Peyer's patch (tissue), 4 donors: ENCODE measurements at places on chromosomes 3 and 15.

DNA sequence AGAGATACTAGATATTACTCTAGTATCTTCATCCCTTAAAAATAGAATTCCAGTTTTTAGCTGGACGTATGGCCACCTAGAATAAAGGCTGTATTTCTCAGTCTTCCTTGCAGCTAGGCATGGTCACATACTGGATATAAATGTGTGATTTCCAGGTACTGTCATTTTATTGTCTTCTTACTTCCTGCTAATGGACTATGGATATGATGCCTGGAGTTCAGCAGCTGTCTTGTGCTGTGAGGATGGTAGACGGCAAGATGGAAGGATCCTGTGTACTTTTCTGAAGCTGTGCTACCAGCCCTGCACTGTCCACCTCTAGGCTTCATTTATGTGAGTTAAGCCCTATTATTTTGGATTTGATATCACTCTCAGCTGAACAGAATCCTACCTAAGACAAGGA lies 83.4 kb downstream of the EBLN2 start:
- H3K4me1 ChIP-seq = no peaks in the 10 kb centered on the region
- DNase-seq = no peak
- no peaks in the 10 kb centered on the region for H3K36me3 ChIP-seq

- H3K27me3 ChIP-seq = no peaks in the 10 kb centered on the region
- DNase-seq = no peak
- no peaks in the 10 kb centered on the region for H3K36me3 ChIP-seq
- no peak overlapping the region for H3K27ac ChIP-seq
- H3K4me3 ChIP-seq = no peak overlapping the region
- H3K4me1 ChIP-seq = no peaks in the 10 kb centered on the region
Observed at GRCh38 chr15:81168131-81168526, 28.6 kb upstream of the IL16 start.

DNA sequence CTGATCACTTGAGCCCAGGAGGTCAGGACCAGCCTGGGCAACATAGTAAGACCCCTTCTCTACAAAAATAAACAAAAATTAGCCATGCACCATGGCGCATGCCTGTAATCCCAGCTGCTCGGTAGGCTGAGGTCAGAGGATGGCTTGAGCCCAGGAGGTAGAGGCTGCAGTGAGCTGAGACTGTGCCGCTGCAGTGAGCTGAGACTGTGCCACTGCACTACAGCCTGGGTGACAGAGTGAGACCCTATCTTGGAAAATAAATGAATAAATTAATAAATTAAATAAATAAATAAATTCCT lies 10.8 kb downstream of the SHISA5 start:
- DNase-seq = no peak
- no peak overlapping the region for H3K27ac ChIP-seq
- H3K27me3 ChIP-seq = no peaks in the 10 kb centered on the region
- H3K4me3 ChIP-seq = no peak overlapping the region
- no peaks in the 10 kb centered on the region for H3K4me1 ChIP-seq

- no peak overlapping the region for H3K27ac ChIP-seq
- H3K4me3 ChIP-seq = no peak overlapping the region
- H3K4me1 ChIP-seq = no peaks in the 10 kb centered on the region
- H3K36me3 ChIP-seq = no peaks in the 10 kb centered on the region
- H3K27me3 ChIP-seq = no peaks in the 10 kb centered on the region
Observed at GRCh38 chr15:90711842-90712241, 5.3 kb upstream of the BLM start.

DNA sequence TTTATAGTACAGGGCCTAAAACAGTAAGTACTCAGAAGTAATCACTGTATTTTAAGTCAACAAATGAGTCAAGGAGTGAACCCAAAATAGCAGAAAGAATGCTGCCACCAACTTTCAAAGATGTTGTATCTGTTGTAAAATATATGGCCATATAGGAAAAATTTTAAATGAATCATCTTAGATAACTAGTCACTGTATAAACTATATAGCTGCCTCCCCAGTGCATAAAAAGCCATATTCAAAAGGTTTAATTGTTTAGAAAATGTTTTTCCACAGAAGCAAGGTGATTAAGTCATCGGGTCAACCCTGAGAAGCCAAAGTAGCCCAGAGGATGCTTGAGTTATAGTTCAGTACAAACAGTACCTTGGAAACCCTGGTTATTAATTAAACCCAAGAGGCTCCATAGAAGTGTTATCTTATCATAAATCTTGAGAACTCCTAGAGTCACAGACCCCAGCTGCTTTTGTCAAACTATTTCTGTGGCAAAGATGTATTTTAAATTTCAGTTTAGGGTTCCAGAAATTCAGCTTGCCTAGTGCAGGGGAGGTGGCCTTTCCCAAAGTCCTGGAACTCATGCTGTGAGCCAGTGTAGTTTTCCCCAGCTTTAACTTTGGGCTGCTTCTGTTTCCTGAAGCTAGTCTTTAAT lies 39.2 kb downstream of the MBNL1 start:
- no peak overlapping the region for H3K4me3 ChIP-seq
- no peak for DNase-seq
- H3K27ac ChIP-seq = peak overlapping the region; percentile 39

DNA sequence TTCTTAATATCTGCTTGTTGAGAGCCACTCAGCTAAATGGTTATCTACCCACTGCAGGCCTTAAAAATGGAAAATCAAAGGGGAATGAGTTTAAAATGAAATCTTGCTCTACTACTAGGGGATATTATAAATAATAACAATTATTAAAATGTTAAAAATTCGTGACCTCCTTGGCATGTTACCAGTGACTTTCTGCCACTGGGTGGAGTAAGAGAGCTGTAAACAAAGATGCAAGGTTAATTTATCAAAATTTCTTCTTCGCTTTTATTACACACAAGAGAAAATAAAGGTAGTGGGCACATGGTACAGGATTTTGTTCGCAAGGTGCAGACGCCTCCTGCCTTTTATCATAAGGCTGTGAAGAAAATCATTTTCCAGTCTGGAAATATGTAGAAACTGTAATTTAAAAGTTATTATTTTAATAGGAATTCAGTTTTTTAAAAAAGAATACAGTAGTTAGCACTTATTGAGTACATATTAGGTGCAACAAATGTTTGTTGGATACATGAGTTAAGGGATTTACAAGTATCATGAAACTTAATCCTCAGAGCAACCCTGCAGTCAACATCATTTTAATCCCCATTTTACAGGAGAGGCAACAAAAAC lies 272.6 kb downstream of the SUCLG2 start:
- H3K36me3 ChIP-seq = no peaks in the 10 kb centered on the region
- H3K27me3 ChIP-seq = no peaks in the 10 kb centered on the region
- H3K4me3 ChIP-seq = no peak overlapping the region
- H3K4me1 ChIP-seq = no peaks in the 10 kb centered on the region
- no peak overlapping the region for H3K27ac ChIP-seq

DNA sequence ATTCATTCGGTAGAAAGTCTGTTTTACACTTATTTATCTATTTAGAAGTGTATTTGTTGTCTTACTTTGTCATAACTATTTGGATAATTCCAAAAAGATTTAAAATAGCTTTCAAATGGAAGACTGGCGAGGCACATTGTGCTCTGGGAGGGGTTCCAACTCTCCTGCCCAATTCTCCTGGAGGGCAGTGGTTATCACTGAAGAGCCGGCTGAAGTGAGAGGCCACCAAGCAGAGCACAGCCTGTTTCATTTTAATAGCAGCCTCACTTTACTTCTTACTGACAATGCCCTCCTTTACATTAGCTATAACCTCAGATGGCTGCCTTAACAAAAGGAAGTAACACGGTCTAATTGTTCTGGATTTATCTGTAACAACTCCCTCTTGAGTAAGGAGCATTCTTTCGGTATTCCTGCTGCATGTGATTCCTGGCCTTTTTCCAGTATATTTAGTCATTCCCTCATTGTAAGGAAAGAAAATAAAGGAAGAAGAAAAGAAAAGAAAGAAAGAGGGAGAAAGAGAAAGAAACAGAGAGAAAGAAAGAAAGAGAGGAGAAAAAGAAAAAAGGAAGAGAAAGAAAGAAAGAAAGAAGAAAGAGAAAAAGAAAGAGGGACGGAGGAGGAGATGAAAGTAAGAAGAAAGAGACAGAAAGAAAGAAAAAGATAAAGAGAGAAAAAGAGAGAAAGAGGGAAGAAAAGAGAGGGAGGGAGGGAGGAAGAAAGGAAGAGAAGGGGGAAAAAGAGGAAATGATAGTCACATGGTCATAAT lies 339.8 kb upstream of the WNT5A start:
- no peak overlapping the region for H3K27ac ChIP-seq
- DNase-seq = no peak
- H3K36me3 ChIP-seq = no peaks in the 10 kb centered on the region
- no peak overlapping the region for H3K4me3 ChIP-seq
- no peaks in the 10 kb centered on the region for H3K27me3 ChIP-seq

DNA sequence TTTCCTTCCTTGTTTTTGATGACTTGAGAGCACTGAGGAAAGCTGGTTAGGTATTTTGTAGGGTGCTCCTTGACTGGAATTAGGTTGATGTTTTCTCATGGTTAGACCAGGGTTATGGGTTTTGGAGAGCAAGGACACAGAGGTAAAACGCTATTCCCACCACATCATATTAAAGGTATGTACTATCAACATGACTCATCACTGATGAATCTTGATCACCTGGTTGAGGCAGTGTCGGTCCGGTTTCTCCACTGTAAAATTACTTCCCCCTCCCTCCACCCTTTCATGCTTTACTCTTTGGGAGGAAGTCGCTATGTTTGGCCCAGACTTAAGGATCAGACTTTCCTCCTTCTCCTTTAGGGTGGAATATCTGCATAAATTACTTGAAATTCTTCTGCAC lies 201.6 kb downstream of the EDEM1 start:
- H3K4me3 ChIP-seq = no peak overlapping the region
- no peak overlapping the region for H3K27ac ChIP-seq
- H3K27me3 ChIP-seq = no peaks in the 10 kb centered on the region
- no peaks in the 10 kb centered on the region for H3K4me1 ChIP-seq
- no peaks in the 10 kb centered on the region for H3K36me3 ChIP-seq

DNA sequence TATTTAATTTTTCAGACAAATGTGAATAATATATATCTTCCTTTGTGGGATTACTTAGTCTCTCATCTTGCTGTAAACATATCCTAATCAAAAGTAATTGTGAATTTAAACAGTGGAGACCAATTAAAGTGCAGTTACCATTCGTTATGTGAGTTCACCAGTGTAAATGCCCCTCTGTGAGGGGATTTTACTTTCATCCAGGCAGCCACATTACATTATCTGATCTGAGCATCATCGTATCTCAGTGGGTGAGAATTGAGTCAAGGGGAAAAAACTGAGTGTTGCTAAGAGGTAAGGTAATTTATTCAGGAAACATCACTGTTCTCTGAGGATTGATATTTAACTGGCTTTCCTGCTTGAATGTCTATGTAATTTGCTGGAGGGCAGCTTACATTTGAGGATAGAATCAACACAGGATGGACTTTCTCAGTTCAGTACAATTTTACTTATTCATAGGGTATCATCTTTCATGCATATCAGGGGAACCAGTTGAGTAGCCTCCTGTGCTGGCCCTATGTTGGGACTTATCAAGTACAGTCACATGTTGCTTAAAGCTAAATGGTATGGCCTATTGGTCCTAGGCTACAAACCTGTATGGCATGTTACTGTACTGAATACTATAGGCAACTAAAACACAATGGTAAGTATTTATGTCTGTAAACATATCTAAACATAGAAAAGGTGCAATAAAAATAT lies 219.7 kb downstream of the CD47 start:
- no peak overlapping the region for H3K27ac ChIP-seq
- H3K36me3 ChIP-seq = no peaks in the 10 kb centered on the region
- no peak for DNase-seq
- H3K27me3 ChIP-seq = no peaks in the 10 kb centered on the region
- no peaks in the 10 kb centered on the region for H3K4me1 ChIP-seq

GRCh38 chr15:98402486-98402885 lies 245.9 kb upstream of the IGF1R start:
- DNase-seq = no peak
- H3K27ac ChIP-seq = no peak overlapping the region
- H3K4me3 ChIP-seq = no peak overlapping the region
- H3K27me3 ChIP-seq = no peaks in the 10 kb centered on the region
- H3K36me3 ChIP-seq = no peaks in the 10 kb centered on the region

DNA sequence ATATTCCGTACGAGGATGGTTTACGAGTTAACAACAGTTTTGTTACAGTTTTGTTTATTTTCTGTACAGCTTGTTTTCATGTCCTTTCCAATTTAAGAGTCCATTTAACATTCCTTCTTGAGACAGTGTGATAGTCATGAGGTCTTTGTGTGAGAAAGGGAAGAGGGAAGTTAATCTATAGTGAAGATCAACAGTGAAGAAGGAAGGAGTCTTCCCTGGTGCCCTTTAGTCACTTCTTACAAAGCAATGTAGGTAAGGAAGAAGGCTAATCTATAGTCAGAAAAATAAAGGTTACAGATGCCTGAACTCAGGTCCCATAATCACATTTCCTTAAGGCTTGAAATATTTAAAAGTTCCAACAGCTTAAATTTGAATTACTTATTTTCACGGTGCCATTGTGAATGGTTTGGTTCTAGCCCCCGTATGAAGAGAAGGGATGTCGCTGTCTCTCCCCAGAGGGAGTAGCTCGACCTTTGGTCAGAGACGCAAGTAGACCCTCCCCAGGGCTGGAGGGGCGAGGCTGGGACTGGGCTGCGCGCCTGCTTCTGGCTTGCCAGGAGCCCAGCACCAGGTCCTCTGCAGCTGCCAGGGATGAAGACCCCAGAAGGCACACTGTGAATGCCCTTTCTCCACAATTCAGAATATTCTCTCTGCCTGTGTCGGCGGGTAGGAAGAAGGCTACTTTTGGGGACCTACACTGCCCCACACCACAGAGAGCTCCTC lies 34.9 kb downstream of the EDEM1 start:
- H3K36me3 ChIP-seq = no peaks in the 10 kb centered on the region
- H3K27me3 ChIP-seq = no peaks in the 10 kb centered on the region
- H3K4me3 ChIP-seq = no peak overlapping the region
- H3K4me1 ChIP-seq = no peaks in the 10 kb centered on the region

DNA sequence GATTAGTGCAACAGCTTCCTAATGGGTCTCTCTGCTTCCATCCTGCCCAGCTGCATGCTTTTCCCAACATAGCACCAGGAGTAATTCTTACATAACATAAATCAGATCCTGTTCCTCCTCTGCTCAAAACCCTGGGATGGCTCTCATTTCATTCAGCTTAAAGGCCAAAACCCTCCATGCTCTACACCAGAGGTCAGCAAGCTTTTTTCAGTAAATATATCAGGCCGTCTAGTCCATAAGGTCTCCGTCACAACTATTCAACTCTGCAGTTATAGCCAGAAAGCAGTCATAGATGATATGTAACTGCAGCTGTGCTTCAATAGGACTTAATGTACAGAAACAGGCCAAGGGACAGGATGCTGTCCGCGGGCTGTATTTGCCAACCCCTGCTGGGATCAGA lies 202.8 kb upstream of the UBE2E2 start:
- H3K27ac ChIP-seq = no peak overlapping the region
- no peaks in the 10 kb centered on the region for H3K4me1 ChIP-seq
- no peak for DNase-seq
- no peaks in the 10 kb centered on the region for H3K27me3 ChIP-seq
- no peak overlapping the region for H3K4me3 ChIP-seq

- no peaks in the 10 kb centered on the region for H3K27me3 ChIP-seq
- H3K4me1 ChIP-seq = no peaks in the 10 kb centered on the region
- DNase-seq = no peak
Observed at GRCh38 chr15:35014241-35014640, 26.2 kb upstream of the ZNF770 start.

GRCh38 chr3:136209921-136210320 lies 13.8 kb upstream of the MSL2 start:
- H3K4me1 ChIP-seq = no peaks in the 10 kb centered on the region
- no peaks in the 10 kb centered on the region for H3K27me3 ChIP-seq
- DNase-seq = no peak
- no peak overlapping the region for H3K4me3 ChIP-seq
